G401 (cell line): ENCODE measurements at places on chromosomes 11 and 22.

DNA sequence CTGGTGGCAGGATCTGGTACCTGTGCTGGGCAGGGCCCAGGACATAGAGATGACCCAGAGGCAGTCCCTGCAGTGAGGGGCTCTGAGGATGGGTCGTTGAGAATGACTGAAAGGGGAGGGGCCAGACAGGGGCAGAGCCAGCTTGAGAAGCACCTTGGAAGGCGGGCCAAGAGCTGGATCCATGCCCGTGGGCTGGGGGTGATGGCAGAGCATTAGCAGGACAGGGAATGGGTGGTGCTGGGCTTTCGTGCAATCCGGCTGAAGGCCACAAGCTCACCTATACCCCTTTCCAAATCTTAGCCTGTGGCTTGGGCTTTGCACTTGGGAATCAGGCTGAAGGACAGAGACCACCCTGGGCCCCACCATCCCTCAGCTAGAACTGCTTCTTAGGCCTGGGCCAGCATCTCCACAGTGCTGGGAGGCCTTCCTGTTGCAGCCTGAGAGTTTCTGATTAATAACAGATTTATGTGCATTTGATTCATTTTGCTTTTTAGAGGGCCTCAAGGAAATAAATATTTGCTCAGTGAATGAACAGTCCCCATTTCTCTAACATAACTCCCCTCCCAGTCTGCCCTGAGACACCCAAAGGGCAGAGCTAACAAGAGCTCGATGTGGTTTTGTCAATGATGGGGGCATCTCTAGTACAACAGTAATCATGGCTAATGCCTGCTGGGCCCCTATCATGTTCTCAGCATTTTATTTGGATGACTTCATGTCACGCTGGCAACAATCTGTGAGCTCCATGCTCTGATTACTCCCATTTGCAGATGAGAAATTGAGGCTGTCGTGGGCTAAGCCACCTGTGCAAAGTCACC lies 39.3 kb downstream of the RIBC2 start:
- DNase-seq, result no peak

DNA sequence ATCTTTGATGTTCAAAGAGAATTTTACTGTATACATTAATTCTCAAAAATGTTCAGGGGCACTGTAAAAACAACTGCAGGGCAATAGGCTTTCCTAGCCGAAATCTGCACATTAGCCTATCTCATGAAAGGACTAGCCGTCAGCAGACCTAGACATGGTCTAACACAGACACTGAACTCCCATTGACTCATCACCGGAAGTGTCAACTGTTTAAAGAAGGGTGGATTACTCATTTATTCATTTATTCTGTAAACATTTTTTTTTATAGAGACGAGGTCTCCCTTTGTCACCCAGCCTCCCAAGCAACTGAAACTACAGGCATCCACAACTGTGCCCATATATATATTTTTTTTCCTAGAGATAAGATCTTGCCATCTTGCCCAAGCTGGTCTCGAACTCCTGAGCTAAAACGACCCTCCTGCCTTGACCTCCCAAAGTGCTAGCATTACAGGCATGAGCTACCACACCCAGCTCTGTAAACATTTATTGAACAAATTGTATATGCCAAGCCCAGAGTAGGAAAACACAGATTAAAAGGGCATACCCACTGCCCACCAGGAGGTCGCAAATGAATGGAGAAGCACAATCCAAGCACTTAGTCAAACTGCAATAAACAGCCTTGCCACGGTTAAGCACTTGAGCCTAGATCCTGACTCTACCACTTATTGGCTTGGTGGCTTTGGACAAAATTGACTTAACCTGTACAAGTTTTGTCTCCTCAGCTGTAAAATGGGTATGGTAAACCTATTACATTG lies 26.6 kb downstream of the RAB30 start:
- no peak for DNase-seq

DNA sequence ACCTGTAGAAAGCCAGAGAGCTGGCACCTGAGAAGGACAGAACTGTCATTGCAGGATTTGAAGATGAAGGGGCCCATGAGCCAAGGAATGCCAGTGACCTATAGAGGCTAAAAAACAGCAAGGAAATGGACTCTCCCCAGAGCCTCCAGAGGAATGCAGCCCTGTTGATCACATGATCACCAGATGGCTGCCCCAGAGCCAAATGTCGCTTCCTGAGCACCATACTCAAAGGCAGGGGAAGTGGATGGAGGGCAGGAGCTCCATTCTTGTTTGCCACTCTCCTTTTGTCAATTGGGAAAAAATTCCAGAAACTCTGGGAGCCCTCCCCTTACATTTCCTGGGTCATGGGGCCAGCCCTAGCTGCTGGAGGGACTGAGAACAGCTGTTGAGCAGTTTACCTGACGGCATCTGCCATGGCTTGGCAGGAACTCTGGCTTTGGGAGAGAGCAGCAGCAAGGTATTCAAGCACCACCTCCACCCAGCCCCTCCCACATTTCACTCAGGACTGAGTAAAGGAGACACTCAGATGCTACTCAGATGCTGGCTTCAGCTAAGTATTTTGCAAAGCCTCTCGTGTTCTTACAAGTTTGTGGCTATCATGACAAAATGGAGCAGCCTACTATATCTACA lies 46.9 kb downstream of the DKK3 start:
- DNase-seq, result no peak

DNA sequence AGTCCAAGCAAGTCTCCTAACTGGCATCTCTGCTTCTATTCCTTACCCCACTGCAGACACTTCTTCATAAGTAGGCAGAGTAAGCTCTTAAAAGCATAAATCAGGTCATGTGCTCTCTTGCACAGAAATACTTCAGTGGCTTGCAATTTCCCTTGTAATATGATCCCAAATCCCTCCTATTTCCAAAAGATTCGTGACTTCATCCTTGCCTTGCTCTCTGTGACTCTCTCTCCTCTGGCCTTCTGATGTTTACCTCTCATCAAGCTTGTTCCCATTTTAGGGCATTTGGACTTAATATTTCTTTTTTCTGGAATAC lies 37.4 kb upstream of the NCR3LG1 start:
- no peak for DNase-seq

DNA sequence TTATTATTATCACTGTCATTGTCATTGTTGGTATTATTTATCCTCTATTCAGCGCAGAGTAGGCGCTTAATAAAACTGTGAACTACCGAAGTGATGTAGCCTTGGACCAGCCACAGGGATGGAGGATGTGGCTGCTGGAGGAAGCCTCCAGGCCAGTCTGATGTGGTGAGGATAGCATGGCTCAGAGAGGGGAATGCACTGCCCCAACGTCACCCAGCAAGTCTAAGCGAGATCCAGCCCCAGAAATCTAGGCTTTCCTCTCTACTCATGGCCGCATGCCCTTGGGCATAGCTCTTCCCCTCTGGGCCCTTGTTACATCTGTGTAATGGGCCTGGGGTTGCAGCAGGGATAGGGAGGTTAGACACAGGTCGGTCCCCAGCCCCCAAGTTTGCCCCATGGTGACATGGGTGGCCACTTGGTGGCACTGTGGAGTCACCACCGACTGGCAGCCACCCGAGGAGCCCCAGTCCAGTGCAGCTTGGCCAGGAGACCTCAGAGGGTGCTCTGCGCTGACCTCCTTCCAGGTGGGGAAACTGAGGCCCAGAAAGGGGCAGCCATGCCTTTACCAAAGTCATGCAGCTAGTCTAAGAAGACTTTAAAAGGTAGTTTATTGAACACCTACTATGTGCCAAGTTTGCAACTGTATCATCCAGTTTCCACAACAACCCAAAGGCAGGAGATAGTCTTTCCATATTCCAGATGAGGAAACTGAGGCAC lies 395.7 kb downstream of the MN1 start:
- DNase-seq, result peak; percentile 0

DNA sequence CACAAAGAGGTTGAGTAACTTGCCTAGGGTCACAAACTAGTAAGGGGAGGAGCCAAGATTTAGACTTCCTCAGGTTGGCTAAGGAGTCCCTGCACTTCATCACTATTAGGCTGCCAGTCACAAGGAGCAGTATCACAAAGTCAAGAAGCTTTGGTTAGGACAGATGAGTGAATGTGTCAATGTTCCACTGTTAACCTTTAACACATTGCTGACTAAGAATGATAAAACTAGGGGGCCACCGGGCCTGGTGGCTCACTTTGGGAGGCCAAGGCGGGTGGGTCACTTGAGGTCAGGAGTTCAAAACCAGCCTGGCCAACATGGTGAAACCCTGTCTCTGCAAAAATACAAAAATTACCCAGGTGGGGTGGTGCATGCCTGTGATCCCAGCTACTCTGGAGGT lies 32.0 kb downstream of the TMEM123 start:
- DNase-seq, result no peak

DNA sequence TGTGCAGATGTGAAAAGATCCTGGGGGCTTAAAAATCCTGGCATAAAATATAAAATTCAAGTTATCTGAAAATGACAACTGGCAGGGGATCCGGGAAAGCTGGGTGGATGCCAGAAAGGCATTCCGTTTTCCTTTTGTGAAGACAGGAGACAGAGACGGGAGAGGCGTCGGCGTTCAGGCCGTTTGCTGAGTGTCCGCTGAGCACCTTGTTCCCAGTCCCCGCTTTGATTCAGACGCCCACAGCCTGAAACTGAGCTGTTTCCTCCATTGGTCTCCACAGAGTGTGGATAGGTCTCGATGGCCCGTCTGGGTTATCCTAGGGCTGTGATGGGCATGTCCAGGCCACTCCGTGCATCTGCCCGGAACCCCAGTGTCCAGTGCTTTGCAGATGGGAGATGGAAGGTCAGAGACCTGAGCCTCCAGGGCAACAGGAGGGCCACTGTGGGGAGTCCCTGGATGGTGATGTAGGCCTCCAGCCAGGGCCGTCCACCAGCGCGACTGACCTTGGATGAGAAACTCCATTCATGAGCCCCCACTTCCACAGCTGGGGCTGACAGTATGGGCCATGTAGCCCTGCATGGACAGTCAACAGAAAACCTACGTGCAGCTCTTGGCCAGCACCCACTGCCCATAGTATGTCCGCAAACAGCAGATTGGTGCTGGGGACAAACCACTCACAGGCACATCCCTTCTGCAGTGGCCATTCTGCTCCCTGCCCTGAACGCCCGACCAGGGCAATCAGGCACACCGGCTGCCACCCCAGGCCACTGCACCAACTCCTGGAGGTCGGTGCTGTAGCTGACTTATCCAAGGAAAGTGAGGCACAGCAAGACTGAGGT lies 11.6 kb downstream of the MRGPRF start:
- no peak for DNase-seq

DNA sequence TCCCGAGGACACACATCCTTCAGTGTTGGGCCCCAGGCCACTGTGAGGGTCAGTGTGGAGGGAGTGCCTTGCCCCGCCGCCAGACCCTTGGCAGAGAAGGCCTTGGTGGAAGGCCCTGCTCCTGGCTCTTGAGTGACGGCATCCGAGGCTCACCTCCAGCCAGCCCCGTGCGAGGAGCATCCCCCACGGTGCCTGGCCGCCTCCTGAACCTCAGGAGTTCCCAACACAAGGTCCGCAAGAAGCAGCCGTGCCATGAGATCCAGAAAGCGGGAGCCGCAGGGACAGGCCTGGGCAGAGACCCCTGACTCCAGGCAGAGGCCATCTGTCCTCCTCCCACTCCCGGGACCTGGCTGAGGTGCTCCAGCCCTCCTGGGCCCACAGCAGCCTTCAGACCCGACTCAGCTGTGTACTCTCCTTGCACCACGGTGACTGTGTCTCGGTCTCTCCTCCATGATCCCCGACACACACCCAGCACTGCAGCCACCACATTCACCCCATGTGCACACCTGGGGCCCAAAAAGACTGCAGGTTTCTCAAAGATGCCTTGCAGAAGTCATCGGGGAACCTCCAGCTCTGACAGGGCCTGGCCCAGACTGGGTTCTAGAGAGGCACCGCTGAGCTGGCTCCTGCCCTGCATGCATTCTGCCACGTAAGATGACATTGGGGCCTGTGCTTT lies 870.2 kb downstream of the BRD1 start:
- no peak for DNase-seq

- no peak for DNase-seq
Observed at GRCh38 chr11:65058012-65058411, 341 bp downstream of the NAALADL1 start.

DNA sequence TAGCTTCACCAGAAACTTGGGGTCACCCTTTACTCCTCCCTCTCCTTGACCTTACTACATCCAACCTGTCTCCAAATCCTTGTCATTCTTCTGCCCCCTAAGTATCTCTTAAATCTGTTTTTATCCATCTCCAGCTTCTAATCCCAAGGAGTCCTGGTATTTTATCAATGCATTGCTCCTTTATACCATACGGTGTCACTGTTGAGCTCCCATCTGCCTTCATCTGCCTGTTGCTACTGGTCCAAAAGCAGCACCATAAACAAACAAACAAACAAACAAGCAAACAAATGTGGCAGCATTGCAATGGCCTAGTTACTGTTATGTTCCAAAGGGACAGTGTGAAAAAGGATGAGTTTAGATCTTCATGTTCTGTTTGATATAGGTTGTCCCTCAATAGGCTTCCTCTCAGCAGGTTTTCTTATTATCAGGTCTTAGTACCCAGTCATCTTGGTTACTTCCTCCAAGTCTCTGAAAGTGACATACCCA lies 34.2 kb downstream of the DNHD1 start:
- peak; percentile 76 for DNase-seq

DNA sequence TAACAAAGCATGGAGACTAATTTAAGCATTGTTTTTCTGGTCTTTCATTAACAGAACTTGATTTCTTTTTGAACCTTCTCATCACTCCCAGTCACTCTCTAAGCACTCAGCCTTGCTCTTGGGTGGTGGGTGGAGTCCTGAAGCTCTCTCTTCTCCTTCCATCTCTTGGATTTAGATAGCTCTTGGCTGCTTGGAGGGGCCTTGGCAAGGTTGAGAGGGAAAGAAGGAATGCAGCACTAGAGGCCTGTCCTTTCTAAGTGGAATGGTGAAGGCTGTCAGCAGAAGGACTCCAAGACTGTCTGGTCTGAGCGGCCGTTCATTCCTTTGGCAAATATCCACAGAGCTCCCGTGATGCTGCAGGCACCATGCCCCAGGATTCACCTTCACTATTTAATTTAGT lies 168.6 kb upstream of the E2F8 start:
- no peak for DNase-seq

DNA sequence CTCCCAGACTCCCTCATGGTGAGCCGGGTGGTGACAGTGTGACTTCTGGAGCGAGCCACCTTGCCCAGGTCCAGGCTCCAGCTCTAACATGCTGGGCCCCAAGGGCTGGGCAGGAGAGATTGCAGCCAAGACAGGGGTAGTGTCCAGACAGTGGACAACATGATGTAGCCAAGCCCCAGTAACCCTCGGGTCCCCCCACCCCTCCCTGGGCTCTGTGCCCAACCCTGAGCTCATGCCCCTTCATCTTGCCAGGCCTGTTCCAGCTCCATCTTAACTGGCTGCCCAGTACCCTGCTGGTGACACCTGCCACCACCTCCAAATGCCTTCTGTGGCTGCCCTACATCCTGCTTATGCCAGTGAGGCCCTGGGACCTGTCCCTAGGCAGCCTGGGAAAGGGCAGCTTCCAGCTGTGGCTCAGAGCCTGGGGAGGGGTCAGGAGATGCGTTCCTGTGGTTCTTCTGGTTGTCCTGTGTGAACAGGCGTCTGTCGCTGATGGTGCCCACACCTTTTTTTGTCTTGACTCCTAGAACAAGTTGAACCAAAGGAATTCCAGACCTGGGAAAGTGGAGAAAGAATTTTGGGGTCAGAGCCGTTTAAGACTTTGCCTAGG lies 12.5 kb upstream of the SYT12 start:
- peak; percentile 96 for DNase-seq
